ENCODE measurements at places on chromosomes 7 and 10. TPM values are rescaled to one million over a fixed set of nuclear protein-coding genes. Genes with fewer than 3 reads are reported as not detected.

DNA sequence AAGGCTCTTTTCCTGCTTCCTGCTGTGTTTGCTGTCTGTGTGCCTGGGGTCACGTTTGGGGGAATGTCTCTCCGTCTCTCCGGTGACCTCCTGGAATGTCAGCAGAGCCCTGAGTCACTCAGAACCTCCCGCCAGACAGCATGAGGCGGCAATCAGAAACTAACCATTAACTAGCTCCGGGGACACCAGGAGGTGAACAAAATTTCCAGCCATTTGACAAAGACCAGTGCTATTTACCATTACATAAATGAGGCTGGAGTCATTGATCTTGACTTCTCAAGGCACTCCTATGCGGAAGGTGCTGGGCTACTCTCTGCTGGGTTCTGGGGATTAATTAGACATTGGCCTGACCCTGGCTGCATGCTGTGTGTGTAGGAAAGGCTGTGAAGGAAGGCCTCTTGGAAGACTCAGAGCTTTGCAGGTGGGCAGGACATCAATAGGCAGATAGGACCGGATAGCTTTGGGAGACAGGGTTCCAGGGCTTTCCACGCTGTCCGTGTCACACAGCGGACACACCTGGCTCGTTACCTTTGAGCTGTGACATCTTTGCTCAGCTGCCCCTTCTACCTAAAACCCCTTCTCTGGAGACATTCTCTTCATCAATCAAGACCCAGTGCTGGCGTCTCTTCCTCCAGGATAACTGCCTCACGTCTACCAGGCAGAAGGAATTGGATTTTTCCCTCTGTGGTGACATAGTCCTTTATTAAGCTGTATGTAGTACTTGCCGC lies 77.0 kb downstream of the PFKFB3 start:
- DNase-seq, result peak; percentile 7
- no peak overlapping the region for H3K4me3 ChIP-seq
- no peaks in the 10 kb centered on the region for H3K27me3 ChIP-seq
- H3K4me1 ChIP-seq, result peaks cover 13% of the 10 kb centered on the region
- H3K27ac ChIP-seq, result no peak overlapping the region

DNA sequence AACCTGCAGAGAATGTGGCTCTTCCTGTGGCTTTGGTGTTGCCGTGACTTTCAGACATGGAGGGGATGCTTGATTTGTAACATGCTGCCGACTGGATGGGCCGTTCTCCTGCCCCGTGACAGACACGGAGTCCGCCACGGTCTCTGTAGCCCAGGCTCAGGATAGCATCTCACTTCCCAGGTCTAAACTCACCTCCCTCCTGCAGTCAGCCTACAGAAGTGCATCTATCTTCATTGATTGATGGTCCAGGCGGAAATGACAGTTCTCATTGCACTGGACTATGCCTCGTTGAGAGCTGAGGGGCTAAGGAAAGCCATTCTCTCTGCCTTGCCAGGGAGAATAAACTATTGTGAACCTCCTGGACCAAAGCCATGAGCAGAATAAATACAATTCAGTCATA lies 77.5 kb downstream of the CHN2 start:
- H3K36me3 ChIP-seq, result no peaks in the 10 kb centered on the region
- peaks cover 11% of the 10 kb centered on the region for H3K4me1 ChIP-seq
- no peak for DNase-seq
- H3K4me3 ChIP-seq, result no peak overlapping the region

DNA sequence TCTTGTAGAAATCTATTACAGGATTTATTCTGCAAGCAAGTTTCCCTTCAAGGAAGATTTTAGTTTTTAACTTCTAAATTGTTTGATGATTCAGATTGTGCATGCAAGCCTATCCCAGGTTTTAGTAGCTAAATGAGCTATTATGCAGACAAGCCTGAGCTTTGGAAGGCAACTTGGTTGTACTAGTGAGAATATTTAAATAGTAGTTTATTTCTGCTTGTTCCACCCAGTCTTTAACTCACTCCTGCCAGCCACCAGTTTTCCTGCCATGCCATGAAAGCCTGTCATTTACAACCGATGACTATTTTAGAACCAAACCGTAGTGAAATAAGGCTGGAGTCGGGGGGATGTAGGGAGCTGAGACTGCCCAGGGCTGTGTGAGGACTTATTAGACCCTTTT lies 324.6 kb upstream of the FZD1 start:
- H3K4me3 ChIP-seq, result no peak overlapping the region
- DNase-seq, result no peak
- H3K27ac ChIP-seq, result no peak overlapping the region

DNA sequence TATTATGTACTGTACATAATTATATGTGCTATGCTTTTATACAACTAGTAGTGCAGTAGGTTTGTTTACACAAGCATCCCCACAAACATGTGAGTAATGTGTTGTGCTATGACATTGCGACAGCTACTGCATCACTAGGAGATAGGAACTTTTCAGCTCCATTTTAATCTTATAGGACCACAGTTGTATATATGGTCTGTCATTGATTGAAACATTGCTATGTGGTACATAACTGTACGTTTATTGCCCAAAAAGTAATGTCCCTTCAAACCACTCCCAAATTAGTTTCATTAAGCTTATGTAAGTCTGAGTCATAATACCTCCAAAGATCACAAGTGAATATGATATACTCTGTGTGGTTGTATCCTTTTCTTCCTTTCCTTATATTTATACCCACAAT lies 183.2 kb upstream of the POT1 start:
- peak; percentile 42 for DNase-seq
- no peaks in the 10 kb centered on the region for H3K36me3 ChIP-seq
- H3K27me3 ChIP-seq, result no peaks in the 10 kb centered on the region
- no peak overlapping the region for H3K27ac ChIP-seq
- H3K4me3 ChIP-seq, result no peak overlapping the region

DNA sequence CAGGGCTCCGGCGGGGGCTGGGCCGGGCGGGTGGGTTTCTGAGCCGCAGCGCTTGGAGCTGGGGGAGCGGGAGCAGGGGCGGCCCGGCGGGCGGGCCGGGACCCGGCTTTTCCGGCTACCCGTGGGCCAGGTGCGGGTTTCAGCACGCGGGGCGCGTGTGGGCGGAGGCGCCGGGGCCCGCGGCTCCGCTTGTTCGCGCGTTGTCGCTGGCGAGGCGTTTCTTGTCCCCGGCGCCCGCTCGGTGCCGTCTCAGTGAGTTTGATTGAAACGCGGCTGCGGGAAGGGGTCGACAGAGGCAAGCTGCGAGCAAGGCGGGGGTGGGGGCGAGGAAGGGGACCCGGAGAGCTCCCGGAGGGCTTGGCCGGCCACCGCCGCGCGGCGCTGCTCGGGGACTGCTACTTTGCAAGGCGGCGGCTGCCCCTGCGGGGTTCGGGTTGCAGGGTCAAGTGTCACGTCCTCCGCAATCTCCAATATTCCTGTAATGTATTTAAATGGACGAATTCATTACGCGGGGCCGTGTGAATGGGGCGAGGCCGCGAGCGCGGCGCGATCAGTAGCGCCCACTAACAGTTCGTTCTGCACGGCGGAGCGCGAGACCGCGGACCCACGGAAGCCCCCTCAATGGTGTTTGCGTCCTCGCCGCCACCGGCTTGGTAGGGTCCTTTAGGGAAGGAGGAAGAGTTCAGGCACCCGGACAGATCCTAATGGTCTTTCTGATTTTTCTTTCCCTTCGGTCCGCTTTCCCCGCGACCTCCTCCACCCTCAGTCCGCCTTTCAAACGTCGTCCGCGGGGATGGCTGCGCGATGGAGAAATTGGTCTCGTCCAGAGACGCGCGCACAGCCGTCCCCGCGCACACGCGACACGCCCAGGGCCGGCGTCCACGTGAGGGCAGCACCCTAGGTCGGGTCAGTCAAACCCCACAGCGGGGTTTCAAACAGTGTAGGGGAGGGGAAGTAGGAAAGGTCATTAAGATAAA lies 76.9 kb downstream of the INSIG1 start:
- no peaks in the 10 kb centered on the region for H3K36me3 ChIP-seq
- peaks cover 51% of the 10 kb centered on the region for H3K27me3 ChIP-seq
- DNase-seq, result no peak
- H3K4me3 ChIP-seq, result no peak overlapping the region
- no peaks in the 10 kb centered on the region for H3K4me1 ChIP-seq
- no peak overlapping the region for H3K27ac ChIP-seq

DNA sequence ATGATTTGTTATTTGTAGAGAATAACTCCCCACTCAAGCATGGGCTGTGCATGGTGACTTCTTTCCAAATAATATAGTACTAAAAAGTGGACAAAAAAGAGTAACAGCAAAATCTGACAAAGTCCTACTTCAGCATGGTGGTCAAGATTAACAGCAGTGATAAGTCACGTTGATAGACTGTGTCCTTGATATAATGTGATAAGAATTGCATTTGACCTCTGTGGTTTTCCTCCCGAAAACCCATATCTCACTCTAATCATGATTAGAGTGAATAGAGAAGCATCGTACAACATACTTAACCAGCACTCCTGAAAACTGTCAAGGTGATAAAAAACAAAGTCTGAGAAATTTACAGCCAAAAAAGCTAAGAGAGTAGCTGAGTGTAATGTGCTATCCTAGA lies 42.4 kb downstream of the REEP3 start:
- DNase-seq, result no peak
- H3K27ac ChIP-seq, result no peak overlapping the region
- no peaks in the 10 kb centered on the region for H3K27me3 ChIP-seq
- H3K36me3 ChIP-seq, result peaks cover 7% of the 10 kb centered on the region
- H3K4me3 ChIP-seq, result no peak overlapping the region

DNA sequence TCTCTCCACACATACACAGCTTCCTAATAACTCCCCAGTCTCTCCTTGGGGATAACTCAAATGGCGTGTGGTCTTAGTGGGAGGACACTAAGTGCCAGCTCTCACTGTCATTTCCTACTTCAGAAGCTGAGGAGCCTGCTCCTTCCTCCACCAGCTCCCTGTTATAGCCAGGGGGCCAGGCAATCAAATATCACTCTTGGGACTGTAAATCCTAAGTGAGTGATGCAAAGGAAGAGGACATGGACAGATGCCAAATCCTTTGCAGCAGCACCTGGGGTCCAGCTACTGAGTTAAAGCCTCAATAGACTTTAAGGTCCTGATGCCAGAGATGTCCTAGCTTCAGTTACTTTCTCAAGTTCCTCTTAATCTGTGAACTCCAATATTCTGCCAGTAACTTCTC lies 34.1 kb downstream of the SEM1 start:
- DNase-seq, result peak; percentile 8
- H3K4me1 ChIP-seq, result no peaks in the 10 kb centered on the region
- no peaks in the 10 kb centered on the region for H3K36me3 ChIP-seq
- no peaks in the 10 kb centered on the region for H3K27me3 ChIP-seq
- no peak overlapping the region for H3K4me3 ChIP-seq
- no peak overlapping the region for H3K27ac ChIP-seq

Gene PTPN20
- 3.9 TPM for total RNA-seq

- no peaks in the 10 kb centered on the region for H3K27me3 ChIP-seq
- H3K4me1 ChIP-seq, result peaks cover 4% of the 10 kb centered on the region
- peak; percentile 39 for DNase-seq
- no peaks in the 10 kb centered on the region for H3K36me3 ChIP-seq
- no peak overlapping the region for H3K4me3 ChIP-seq
- no peak overlapping the region for H3K27ac ChIP-seq
Measured at GRCh38 chr10:15035385-15036301, 8.1 kb upstream of the OLAH start.

Gene SCIN
- 1.6 TPM for total RNA-seq

DNA sequence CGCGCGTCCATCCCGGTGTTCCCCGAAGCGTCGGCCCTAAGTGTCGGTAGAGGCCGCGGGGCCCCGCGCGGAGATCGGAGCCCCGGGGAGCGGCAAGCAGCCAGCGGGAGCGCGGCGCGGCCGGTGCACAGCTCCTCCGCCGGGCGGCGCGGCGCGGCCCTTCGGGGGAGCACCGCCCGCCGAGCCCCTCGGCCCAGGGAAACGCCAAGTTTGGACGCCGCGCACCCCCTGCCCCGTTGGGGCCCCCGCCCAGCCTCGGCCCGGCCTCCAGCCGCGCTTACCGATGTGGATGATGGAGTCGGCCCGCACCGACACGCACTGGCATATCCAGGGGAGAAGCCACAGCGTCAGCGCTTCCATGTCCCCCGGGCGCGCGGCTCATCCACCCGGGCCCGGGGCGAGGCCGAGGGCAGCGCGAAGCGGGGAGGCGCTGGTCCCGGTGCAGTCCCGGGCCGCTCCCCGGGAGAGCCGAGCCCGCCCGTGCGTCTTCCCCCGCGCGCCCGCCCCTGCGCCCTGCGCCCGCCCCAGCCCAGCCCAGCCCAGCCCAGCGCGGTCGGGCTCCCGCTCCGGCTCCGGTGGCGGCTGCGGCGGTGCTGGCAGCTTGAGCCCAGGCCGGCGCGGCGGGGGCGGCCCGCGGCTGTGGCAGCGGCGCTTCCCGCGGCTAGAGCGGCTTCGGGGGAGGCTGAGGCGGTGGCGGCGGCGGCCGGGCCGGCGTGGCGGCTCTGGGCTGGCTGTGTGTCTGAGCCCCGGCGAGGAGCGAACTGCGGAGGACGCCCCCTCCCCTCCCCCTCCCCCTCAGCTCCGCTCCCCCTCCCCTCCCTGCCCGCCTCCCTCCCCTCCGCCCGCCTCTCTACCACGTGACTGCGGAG lies at the start of gene GRID1:
TSS of gene GRID1 (minus strand) at position 763 of the 869 bp plus-strand sequence.
- H3K36me3 ChIP-seq, result no peaks in the 10 kb centered on the region
- no peak for DNase-seq
- H3K4me1 ChIP-seq, result no peaks in the 10 kb centered on the region

DNA sequence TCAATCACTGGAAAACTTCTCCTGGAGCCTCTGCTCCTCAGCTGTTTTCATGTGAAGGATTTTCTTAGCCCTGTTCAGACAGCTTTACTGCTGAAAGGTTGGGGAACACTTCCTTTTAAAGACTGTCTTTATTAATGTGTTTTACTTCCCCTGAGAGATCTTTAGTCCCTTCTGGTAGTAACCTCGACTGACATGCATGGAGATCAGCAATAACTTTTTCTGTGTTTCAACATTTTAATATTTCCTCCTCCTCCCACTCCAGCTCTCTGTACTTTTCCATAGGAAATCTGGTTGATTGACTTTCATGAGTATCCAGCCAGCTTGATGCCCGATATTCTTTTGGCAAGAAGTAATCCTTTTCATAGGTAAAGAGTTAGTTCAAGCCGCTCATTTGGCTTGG lies 62.7 kb upstream of the STRIP2 start:
- H3K4me1 ChIP-seq, result peaks cover 14% of the 10 kb centered on the region
- H3K27me3 ChIP-seq, result no peaks in the 10 kb centered on the region
- no peak for DNase-seq
- H3K36me3 ChIP-seq, result no peaks in the 10 kb centered on the region
- no peak overlapping the region for H3K4me3 ChIP-seq
- no peak overlapping the region for H3K27ac ChIP-seq

Gene LBX1
- not detected for total RNA-seq

Gene PALD1
- 0.80 TPM for total RNA-seq

Gene HMX2
- not detected for total RNA-seq

Gene TRPV5
- total RNA-seq, result not detected

Gene MEOX2
- total RNA-seq, result not detected

DNA sequence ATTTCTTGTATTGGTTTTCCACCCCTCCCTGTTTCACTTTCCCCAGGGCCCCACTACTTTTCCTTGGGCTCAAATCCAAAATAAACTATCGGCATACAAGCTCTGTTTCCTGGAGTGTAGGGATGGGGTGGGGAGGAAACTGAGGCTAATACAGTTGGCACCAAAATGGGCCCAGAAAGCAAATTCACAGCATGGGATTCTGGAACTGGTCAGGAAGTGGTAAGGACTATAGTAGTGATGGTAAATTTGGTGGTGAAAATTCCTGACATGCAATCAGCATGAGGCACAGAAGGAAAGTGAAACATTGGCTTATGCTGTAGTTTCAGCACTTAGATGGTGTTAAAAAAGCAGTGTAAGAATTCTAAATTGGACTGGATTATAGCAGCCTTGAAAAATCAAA lies 8.7 kb upstream of the SAMD9L start:
- H3K4me1 ChIP-seq, result no peaks in the 10 kb centered on the region
- DNase-seq, result no peak
- H3K27me3 ChIP-seq, result no peaks in the 10 kb centered on the region
- H3K36me3 ChIP-seq, result no peaks in the 10 kb centered on the region
- no peak overlapping the region for H3K27ac ChIP-seq
- H3K4me3 ChIP-seq, result no peak overlapping the region
